ENCODE measurements at places on chromosomes 5 and 9.

- no peak for DNase-seq
Measured at GRCh38 chr5:137753691-137754187, 424 bp downstream of the HNRNPA0 start.

DNA sequence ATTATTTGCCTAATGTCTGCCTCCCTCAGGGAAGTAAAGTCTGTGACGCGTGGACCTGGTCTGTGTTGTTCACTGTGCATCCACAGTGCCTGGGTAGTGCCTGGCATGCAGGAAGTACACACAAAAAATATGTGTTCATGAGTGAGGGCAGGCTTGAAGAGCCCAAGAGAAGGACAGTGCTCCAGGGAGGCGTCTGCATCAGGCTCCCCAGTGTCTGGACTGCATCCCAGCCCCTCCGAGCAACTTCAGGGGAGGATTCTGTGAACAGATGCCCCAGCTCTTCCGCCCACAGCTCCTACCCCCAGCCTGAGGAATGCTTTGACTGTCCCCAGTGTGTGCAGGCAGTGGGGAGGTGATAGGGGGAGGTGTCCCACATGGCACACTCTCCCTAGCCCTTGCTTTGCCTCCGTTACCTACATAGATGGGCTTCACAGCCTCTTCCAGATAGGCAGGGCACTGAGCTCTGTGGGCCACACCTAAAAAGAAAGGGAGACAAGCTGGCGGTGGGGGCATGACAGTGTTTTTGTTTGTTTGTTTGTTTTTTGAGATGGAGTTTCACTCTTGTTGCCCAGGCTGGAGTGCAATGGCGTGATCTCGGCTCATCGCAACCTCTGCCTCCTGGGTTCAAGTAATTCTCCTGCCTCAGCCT is 25.4 kb downstream of the IRF1 start:
- no peak for DNase-seq

DNA sequence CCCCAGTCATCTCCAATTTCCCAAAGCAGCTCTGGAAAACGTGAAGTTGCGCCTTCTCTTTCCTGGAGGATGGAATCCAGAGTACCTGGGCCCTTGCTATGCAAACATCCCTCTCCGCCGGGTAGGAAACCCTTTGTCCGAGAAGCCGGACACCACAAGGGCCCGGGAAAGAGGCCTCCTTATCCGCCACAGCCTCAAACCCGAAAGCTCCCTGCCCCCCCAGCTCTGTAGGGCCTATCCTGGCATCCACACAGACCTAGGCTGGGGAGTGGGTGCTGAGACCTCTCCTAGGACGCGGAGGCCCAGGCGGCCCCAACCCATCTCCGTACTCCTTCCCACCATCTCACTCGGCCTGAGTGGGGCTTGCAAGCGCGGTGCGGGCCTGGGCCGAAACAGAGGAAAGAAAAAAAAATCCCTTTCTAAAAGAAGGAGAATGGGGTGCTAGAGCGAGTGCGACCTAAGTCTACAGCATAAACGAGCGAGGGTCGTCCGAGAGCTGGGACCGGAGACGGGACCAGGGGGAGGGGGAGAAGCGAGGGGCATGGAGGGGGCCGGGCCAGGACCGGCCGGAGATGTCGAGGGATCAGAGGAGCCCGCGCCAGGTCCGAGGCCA is 624 bp downstream of the FBXW11 start:
- peak; percentile 24 for DNase-seq

DNA sequence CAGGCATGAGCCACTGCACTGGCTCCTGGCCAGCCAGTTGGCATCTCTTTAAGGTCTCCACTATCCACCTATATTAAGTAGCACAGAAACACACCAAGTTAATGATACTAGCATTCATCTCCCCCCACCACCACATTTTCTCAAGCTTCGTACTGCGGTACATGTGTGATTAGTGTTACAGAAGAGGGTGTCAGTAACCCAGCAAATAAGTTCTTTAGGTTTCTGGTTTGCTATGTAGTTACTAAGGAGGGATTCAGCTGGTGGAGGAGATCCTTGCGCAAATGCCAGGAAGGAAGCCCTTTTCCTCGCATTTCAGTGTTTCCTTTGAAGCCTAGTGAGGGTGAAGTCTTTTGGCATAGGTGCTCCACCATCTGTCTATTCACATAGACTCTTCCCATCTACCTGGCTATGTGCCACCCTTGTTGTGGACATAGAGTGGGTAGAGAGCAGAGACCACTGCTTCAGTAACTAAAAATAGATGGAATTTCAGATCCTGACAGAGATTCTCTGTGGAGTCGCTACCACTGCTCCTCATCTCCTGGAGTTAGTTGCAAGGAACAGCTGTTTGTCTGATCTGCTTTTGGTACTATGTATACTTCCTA is 16.7 kb downstream of the UBE2D2 start:
- no peak for DNase-seq

GRCh38 chr9:137241490-137242268 is 592 bp downstream of the TUBB4B start:
- no peak for DNase-seq

All from 8988T (cell line).